Peyer's patch (tissue), 4 donors: ENCODE measurements at places on chromosomes 12 and 14. TPM values are rescaled to one million over a fixed set of nuclear protein-coding genes. Genes with fewer than 3 reads are reported as not detected.

Gene TRPV4
- total RNA-seq: 0.57 TPM

Gene OAS2
- total RNA-seq: 1.3 TPM

- H3K4me1 ChIP-seq: no peaks in the 10 kb centered on the region
- H3K36me3 ChIP-seq: no peaks in the 10 kb centered on the region
- H3K27ac ChIP-seq: no peak overlapping the region
- no peaks in the 10 kb centered on the region for H3K27me3 ChIP-seq
- H3K4me3 ChIP-seq: no peak overlapping the region
Observed at GRCh38 chr14:104998801-104999200, 13.2 kb downstream of the CLBA1 start.

- no peaks in the 10 kb centered on the region for H3K27me3 ChIP-seq
- H3K4me1 ChIP-seq: no peaks in the 10 kb centered on the region
- H3K27ac ChIP-seq: no peak overlapping the region
- no peaks in the 10 kb centered on the region for H3K36me3 ChIP-seq
Observed at GRCh38 chr12:20627001-20627588, 68.0 kb upstream of the SLCO1C1 start.
